ENCODE measurements at places on chromosomes 1 and 21. TPM values are rescaled to one million over a fixed set of nuclear protein-coding genes. Genes with fewer than 3 reads are reported as not detected.

CYP4A22 gene
- not detected for total RNA-seq

C8A gene
- total RNA-seq = not detected

TNFRSF4 gene
- not detected for total RNA-seq

IL20 gene
- not detected for total RNA-seq

SKI gene
- 18.4 TPM for total RNA-seq

WASF2 gene
- 47.9 TPM for total RNA-seq

NHLH2 gene
- 0.07 TPM for total RNA-seq

SAMD11 gene
- 1.3 TPM for total RNA-seq

TMEM125 gene
- total RNA-seq = 11.8 TPM

HIPK1 gene
- total RNA-seq = 21.6 TPM

HOOK1 gene
- total RNA-seq = 7.1 TPM

GJC2 gene
- 0.99 TPM for total RNA-seq

KIF14 gene
- total RNA-seq = 10.2 TPM

MNDA gene
- not detected for total RNA-seq

RIPPLY3 gene
- total RNA-seq = 1.1 TPM

TNN gene
- not detected for total RNA-seq

HAPLN2 gene
- total RNA-seq = not detected

BRWD1 gene
- total RNA-seq = 22.1 TPM

ZSWIM5 gene
- 0.07 TPM for total RNA-seq

OR2L13 gene
- total RNA-seq = not detected

LCA5L gene
- total RNA-seq = 0.42 TPM

ELAVL4 gene
- not detected for total RNA-seq

PADI1 gene
- total RNA-seq = 7.9 TPM

TGFBR3 gene
- total RNA-seq = 0.51 TPM

RUNX3 gene
- total RNA-seq = 4.6 TPM

TOR1AIP2 gene
- total RNA-seq = 60.9 TPM

LCE6A gene
- total RNA-seq = not detected

NCMAP gene
- total RNA-seq = 0.07 TPM

VSIG8 gene
- total RNA-seq = 0.05 TPM

OLFM3 gene
- not detected for total RNA-seq

CELA2B gene
- not detected for total RNA-seq

CTH gene
- total RNA-seq = 1.6 TPM

BRDT gene
- total RNA-seq = not detected

GJB5 gene
- total RNA-seq = 109 TPM

BSND gene
- total RNA-seq = not detected

OR6K3 gene
- not detected for total RNA-seq

TNFRSF25 gene
- total RNA-seq = 34.3 TPM

TIE1 gene
- total RNA-seq = not detected

ATP5PF gene
- total RNA-seq = 98.7 TPM

HSD3B2 gene
- total RNA-seq = not detected

SELENBP1 gene
- 8.6 TPM for total RNA-seq

CHIT1 gene
- total RNA-seq = not detected

PLA2G2F gene
- total RNA-seq = not detected

FCER1G gene
- total RNA-seq = 0.42 TPM

LRRC53 gene
- not detected for total RNA-seq

KLF17 gene
- total RNA-seq = not detected

KCNJ6 gene
- 0.09 TPM for total RNA-seq

Data from airway epithelial cell (primary cell).